ENCODE measurements at places on chromosomes 3 and 15. TPM values are rescaled to one million over a fixed set of nuclear protein-coding genes. Genes with fewer than 3 reads are reported as not detected.

- DNase-seq, result no peak
Measured at GRCh38 chr3:18307529-18307928, 117.6 kb downstream of the SATB1 start.

GRCh38 chr15:99842071-99842470, 108.8 kb upstream of the LYSMD4 start:
- no peak for DNase-seq

- no peak for DNase-seq
Measured at GRCh38 chr3:185187391-185187790, 34.5 kb upstream of the C3orf70 start.

- DNase-seq, result no peak
Measured at GRCh38 chr3:57160076-57160764, 4.9 kb downstream of the IL17RD start.

GRCh38 chr3:23301819-23302218, 98.7 kb downstream of the UBE2E2 start:
- DNase-seq, result no peak

DNA sequence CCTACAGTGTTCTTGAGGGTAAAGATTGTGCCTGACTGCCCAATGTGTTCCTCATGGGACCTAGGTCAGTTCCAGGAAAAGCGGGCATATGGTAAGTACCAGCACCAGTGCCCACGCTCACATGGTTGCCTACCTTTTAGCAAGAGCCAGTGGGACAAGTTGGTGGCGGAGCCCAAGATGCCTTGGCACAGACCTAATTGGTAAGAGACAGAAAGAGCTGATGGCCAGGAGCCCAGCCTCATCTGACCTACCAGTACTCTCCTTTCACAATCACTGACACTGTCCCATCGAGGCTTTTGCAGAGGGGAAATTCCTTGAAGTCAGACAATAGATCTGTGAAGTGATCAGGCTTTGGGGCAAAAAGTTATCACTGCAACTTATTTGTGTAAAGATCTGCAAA, 98.4 kb upstream of the BCL6 start:
- DNase-seq, result no peak

- no peak for DNase-seq
Measured at GRCh38 chr15:57599296-57599810, 7.6 kb downstream of the MYZAP start.

GRCh38 chr3:159114582-159114981, 312.7 kb downstream of the MFSD1 start:
- DNase-seq, result no peak

DNA sequence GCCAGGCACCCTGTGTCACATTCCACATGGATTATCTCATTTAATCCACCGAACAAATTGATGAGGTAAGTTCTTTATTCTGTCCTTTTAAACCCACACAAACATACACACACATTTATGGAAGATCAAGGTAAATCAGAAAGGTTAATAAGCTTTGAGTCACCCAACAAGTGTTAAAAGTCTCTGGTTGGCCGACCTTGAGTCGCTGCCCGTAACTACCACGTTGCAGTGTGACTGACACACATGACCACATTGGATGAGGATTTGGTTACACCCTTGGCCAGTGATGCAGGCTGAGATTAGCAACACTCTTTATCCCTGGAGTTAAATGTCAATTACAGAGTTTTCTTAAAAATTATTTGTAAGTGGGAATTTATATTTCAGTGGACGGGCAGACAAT, 19.2 kb downstream of the FOXP1 start:
- DNase-seq, result no peak

- peak; percentile 20 for DNase-seq
Measured at GRCh38 chr15:100731267-100732152, 129.1 kb downstream of the ASB7 start.

GRCh38 chr3:190193210-190193609, 72.5 kb upstream of the P3H2 start:
- DNase-seq, result no peak

DNA sequence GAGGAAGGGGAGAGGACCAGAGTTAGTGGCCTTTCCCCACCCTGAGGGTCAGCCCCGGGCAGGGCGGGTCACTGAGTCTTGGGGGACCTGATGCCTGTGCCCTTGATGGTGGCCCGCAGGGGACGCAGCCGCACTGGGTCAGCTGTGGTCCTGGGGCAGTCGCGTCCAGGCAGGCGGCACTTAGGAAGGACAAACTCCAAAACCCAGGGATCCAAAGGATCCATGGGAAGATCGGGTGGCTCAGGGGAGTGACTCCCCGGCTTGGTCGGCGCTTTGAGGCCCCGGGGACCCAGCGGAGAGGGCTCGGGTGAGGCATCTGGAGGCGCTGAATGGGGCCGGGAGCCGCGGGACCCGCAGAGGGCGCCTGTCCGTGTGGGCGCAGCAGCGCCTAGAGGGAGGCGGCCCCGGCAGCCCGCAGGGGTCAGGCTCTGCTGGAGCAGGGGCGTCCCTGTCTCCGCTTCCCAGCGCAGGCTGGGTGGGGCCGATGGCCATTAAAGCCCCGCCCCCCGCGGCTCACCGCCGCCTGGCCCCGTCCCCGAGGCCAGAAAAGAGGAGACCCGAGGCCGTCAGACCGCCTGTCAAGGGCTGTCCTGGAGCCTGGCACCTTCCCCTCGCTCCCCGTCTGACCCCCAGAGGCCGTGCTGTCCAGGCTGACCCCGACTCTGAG, 17.5 kb downstream of the CIDEC start:
- DNase-seq, result no peak

- DNase-seq, result no peak
Measured at GRCh38 chr3:128794067-128794768, 68.2 kb downstream of the RAB7A start.

DNA sequence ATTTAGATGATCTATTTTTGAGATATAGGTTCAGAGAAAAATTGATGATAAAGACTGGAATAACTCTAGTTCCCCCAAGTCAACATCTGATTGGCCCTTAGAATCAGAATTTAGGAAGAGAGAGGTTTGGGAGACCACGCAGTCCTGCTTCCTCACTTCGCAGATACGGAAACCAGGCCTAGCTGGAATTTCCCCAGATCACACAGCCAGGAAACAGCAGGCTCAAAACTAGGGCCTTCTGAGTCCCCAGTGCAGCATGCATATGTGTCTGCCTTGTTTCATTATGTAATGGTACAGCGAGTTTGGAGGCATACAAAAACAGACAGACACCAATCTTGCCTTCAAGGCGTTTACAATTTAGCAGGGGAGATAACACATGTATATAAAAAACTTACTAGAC, 177.1 kb upstream of the ICE2 start:
- DNase-seq, result no peak

DNA sequence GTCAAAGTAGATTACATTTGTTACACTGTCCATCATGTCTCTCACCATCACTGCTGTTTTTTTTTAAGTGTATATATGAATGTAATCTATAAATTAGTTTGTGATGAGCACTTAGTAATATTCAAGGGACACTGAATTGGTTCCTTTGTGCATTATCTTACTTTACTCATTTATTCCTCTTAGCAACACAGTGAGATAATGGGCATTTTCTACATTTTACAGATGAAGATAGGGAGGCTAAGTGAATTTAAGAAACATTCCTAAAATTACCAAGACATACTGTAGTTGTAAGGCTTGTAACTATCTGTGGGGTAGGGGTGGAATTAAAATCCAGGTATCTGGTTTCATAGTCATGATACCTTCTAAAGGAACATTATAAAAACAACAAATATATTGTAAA, 33.9 kb downstream of the VPS8 start:
- no peak for DNase-seq

DNA sequence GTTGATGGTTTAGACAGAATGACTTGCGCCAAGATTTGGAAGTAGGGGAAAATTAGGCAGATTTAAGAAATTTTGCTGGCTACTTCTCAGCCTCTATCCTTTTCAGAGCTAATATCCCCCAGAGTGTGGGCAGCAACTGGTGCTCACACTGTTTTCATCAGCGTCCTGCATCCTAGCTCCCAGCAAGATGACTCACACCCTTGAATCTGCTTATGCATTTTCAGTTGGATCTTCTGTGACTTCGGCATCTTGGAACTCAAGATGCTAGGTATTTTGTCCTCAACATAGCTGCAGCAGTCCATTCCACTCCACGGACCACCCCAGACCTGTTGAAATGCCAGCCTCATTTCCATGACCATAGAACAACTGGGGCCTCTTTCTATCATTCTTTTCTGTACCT, 336.1 kb upstream of the NR2F2 start:
- no peak for DNase-seq

GRCh38 chr3:72279631-72280041, 494.7 kb upstream of the PROK2 start:
- DNase-seq, result no peak

- no peak for DNase-seq
Measured at GRCh38 chr15:85097725-85098124, 116.1 kb downstream of the PDE8A start.

GRCh38 chr15:32099097-32099785, 68.9 kb downstream of the CHRNA7 start:
- DNase-seq, result no peak

DNA sequence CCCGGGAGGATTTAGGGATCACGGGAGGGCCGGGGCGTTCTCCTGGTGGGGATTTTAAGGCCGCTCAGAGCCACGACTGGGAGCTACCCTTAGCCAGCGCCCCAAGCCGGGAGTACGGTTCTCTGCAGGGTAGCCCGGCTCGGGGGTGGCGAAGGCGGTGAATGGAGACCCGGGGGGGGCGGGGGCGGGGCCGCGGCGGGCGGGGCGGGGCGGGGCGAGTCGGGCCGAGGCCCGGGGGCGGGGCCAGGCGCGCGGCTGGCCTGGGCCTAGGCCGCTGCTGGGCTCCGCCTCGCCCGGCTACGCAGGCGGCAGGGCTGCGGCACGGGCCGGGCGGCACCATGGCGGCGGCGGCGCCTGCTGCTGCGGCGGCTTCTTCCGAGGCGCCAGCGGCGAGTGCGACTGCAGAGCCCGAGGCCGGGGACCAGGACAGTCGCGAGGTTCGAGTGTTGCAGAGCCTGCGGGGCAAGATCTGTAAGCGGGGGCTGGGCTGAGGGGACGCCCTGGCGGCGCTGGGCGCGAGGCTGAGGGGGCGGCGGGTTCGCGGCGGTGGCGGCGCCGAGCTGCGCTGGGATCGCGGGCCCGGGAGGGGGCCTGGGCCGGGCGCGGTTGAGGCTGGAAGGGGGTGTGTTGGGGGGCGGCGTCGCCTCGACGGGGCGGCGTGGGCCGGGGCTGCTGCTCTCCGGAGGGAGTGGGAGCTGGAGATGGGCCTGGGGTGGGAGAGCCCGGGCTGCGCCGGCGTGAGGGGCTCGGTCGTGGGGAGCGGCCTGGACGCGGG, at the start of gene RASA2:
RASA2 (plus strand) TSS at position 282 of the 775 bp plus-strand sequence; CDS start at position 339, 57 bp downstream.
- peak; percentile 64 for DNase-seq

- no peak for DNase-seq
Measured at GRCh38 chr3:31039145-31039544, 144.7 kb upstream of the GADL1 start.

DNA sequence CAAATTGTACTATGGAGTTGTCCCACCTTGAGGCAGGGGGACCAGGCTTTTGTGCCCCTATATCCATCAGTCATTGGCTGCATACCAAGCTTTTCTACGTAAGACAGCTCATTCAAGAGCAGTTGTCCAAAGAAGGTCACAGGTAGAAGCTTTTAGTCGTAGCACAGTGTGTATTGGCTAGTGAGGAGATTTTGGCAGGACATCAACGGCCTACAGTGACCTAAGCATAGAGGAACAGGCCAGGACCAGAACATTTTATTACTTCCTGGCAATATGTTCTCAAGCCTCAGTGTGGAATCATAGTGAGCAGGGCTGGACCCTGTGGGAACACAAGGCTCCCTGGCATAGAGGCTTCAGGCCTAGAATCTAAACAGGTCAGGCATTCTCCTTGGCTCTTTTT, 105.4 kb upstream of the ANKRD28 start:
- peak; percentile 64 for DNase-seq

The GP5 gene
- total RNA-seq, result not detected

The MYL3 gene
- 5.9 TPM for total RNA-seq

The STAB1 gene
- total RNA-seq, result 55.4 TPM

The SYNPR gene
- total RNA-seq, result not detected

The LRRC31 gene
- 7.5 TPM for total RNA-seq

The RTP3 gene
- total RNA-seq, result not detected

The CLDN16 gene
- not detected for total RNA-seq

The GUCA1C gene
- total RNA-seq, result not detected

The ZDHHC23 gene
- total RNA-seq, result 3.5 TPM

Data from breast epithelium (tissue), 4 donors.